ENCODE measurements at places on chromosomes 2 and 18. TPM values are rescaled to one million over a fixed set of nuclear protein-coding genes. Genes with fewer than 3 reads are reported as not detected.

- DNase-seq: no peak
These were observed 214.2 kb downstream of the SOCS6 start for GRCh38 chr18:70503060-70503459.

DNA sequence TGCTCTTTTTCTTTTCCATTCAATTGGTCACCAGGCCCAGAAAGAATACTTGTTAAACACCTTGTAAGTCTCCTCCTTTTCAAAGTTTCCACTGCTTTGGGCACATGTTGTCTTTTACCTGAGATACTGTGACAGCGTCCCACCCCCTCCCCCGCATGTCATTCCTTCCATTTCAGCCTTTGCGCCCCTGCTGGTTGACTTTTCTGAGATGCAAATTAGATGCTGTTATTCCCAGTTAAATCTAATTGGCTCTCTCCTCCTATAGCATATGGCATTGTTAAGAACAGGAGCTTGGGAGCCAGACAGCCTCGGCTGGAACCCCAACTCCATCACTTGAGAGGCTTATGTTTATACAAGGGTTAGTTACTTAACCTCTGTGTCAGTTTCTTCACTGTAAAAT is 80.3 kb upstream of the GAREM1 start:
- DNase-seq: no peak

GRCh38 chr18:76285866-76286265 is 209.2 kb downstream of the ZNF516 start:
- DNase-seq: no peak

Gene RGPD4
- not detected for total RNA-seq

Gene CNGA3
- not detected for total RNA-seq

Gene TXNDC2
- 0.11 TPM for total RNA-seq

Gene CCDC68
- 2.9 TPM for total RNA-seq
